ENCODE measurements at places on chromosomes 3 and 15.

- DNase-seq: no peak
Observed at GRCh38 chr3:164132878-164133277, 945.4 kb downstream of the SI start.

GRCh38 chr3:150787741-150788370 is 24.9 kb upstream of the SIAH2 start:
- DNase-seq: no peak

GRCh38 chr3:40995271-40995670 is 204.0 kb upstream of the CTNNB1 start:
- DNase-seq: no peak

- DNase-seq: no peak
Observed at GRCh38 chr3:111676211-111677006, 81.3 kb upstream of the ZBED2 start.

DNA sequence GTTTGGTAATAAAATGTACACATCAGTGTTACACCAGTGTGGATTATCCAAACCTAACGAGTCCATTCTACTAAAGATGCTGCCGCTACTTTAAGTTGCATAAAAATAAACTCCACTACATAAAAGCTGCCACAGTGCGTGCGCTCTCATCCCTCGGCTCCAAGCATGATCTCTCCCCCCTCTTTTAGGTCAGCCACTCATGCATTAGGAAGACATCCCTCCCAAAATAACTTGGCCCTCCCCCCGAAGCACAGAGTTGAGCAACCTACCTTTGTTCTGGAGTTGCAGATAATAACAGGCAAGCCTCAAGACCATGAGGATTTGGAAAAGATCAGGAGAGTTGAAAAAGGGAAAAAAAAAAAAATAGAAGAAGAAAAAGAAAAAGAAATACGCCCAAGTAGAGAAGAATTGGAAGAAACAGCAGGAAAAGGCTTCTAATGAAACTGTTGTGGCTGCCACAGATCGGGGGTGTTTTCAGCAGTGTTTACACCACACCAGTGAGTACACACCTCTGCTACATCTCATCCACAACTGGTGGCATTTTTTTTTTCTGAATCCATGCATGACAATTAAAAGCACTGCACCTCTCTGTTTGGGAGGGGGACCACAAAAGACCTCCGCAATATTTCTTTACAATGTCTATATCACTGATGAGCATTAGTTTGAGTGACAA is 339.2 kb downstream of the FOXP1 start:
- no peak for DNase-seq

DNA sequence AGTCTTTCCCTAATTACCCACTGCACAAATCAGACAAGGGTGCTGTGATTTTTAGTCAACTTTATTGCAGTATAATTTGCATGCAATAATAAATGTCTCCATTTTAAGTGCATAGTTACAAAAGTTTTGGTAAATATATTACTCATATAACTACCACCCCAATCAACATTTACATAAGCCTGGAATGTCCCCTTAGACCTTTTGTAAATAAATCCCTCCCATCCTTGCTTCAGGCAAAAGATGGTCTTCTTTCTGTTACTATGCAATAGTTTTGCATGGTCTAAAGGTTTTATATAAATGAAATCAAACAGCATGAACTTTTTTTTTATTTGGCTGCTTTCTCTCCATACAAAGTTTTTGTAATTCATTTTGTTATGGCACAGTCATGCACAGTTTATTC is 235.4 kb downstream of the PYDC2 start:
- DNase-seq: no peak

DNA sequence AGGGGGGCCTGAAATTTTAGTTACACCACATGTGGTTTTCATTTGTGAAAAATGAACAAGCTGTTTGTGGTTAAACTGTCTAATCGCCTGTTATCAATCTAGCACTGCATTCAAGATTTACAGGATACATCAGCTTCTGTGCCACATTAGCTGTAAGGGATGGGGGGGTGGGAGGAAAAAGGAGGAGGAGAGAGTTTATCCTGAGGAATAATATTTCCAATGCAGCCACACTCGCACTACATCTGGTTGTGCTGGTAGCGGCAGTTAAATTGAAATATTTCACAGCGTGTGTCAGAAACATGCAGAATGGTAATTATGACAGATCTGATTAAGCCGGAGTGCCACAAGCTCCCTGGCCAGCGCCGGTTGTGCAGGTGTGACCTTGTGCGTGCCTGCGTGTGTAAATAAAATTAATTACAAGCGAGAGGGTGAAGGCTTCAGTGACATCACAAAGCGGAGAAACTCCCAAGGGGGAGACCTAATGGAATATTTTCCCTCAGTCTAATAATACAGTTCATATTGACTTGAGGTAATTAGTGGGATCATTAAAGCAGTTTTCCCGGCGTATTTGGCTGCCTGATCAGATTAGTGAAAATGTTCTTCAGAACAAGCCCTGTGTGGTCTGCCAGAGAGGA is 55.5 kb downstream of the SATB1 start:
- DNase-seq: no peak

- DNase-seq: no peak
Observed at GRCh38 chr3:183265834-183266417, 12.9 kb downstream of the B3GNT5 start.

Measured in esophagus squamous epithelium (tissue), 5 donors.